ENCODE measurements at places on chromosomes 5 and 9. TPM values are rescaled to one million over a fixed set of nuclear protein-coding genes. Genes with fewer than 3 reads are reported as not detected.

- H3K4me3 ChIP-seq: no peak overlapping the region
- H3K27me3 ChIP-seq: no peaks in the 10 kb centered on the region
- peaks cover 14% of the 10 kb centered on the region for H3K4me1 ChIP-seq
These were observed 297.1 kb downstream of the GADD45G start for GRCh38 chr9:89901920-89902319.

DNA sequence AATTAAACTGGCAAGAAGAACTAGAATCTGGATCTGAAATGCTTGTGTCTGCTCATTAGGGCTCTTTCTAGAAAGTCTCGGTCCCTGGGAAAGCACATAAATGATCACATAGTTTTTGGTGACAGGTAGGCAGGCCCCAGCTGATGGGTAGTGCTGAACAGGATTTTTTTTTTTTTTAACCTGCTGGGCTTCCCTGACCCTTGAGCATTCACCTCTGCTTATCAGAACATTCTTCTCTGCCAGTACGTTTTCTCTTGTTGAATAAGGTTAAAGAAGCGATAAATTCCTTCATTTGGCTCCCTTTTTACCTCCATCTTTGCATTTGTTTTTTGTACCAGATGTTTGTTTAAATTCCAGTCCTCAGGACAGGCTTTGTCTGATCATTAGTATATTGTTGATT lies 8.8 kb downstream of the KDM4C start:
- H3K27me3 ChIP-seq: no peaks in the 10 kb centered on the region
- no peaks in the 10 kb centered on the region for H3K4me1 ChIP-seq
- no peak for DNase-seq
- no peak overlapping the region for H3K27ac ChIP-seq
- no peaks in the 10 kb centered on the region for H3K36me3 ChIP-seq

DNA sequence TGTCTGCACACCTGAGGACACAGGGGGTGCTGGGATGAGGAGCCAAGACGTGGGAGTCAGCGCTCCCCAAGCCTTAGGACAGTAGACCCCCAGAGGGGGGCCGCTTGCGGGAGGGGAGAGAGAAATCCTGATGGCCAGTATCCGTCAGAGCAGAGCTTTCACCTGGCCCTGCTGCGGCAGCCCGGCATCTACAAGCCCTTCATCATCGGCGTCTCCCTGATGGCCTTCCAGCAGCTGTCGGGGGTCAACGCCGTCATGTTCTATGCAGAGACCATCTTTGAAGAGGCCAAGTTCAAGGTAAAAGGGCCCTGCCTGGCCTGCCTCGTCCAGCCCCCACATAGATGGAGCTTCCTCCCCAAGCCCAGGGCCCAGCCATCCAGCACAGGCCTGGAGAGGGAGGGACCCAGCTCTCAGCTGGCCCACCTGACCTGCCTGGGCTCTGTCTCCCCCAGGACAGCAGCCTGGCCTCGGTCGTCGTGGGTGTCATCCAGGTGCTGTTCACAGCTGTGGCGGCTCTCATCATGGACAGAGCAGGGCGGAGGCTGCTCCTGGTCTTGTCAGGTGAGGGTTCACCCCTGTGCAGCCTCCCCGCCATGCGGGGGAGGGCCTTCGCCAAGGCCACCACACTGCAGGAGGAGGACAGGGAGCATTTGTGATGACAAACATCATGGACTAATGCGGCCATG lies 6.7 kb downstream of the SLC2A8 start:
- no peak overlapping the region for H3K27ac ChIP-seq
- peaks cover 3% of the 10 kb centered on the region for H3K4me1 ChIP-seq
- H3K4me3 ChIP-seq: no peak overlapping the region
- H3K36me3 ChIP-seq: peaks cover 33% of the 10 kb centered on the region
- no peaks in the 10 kb centered on the region for H3K27me3 ChIP-seq

- H3K4me3 ChIP-seq: peak overlapping the region; percentile 53
- H3K36me3 ChIP-seq: no peaks in the 10 kb centered on the region
These were observed 224.9 kb downstream of the EBF1 start for GRCh38 chr5:158874792-158875191.

DNA sequence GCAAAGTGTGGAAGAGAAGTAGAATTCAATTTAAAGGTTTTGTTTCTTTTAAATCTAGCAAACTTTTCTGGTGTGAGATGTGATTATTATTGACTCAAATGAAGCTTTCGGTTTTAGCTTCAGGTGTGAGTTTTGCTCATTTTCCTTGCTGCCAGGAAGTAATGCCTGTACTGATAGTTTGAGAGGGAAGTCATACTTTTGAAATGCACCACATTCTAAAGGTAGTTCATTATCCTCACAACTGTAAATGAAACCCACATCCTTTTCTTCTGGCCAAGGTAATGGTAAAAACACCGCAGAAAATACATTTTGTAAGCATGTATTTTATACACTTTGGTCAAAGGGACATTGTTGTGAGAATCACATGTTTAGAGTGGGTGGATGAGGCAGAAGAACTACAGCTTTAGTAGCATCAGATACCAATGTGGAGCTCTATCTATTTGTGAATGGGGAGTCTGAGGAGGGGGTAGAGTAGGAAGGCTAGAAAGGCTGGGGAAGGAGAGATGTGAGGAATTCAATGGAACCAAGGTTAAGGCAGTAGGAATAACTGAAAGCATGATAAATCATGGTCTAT lies 167.0 kb upstream of the CDKN2B start:
- H3K36me3 ChIP-seq: no peaks in the 10 kb centered on the region
- H3K4me3 ChIP-seq: no peak overlapping the region
- no peak for DNase-seq
- no peaks in the 10 kb centered on the region for H3K27me3 ChIP-seq
- no peaks in the 10 kb centered on the region for H3K4me1 ChIP-seq

DNA sequence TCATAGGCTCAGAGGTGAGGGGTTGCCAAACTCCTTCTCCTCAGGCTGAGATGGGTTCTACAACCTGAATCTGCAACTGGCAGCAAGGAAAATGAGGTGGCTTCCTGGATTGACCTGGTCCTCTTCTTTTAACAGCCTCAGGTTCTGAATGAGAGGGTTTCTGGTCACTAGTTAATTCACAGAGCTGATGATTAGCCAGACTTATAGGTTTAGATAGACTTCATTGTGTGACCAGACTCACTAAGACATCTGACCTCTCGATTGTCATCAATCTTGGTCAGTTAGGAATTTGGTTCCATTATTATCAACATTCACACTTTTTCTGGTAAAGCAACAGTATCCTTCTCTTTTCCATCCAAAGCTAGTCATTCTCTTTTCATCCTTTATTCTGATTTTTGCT lies 257.9 kb downstream of the PAPPA start:
- H3K4me3 ChIP-seq: no peak overlapping the region
- H3K27ac ChIP-seq: no peak overlapping the region
- DNase-seq: no peak
- H3K36me3 ChIP-seq: no peaks in the 10 kb centered on the region
- H3K4me1 ChIP-seq: no peaks in the 10 kb centered on the region
- H3K27me3 ChIP-seq: no peaks in the 10 kb centered on the region

GRCh38 chr5:151886546-151887275 lies 37.9 kb downstream of the GLRA1 start:
- no peak for DNase-seq
- H3K27me3 ChIP-seq: no peaks in the 10 kb centered on the region
- no peaks in the 10 kb centered on the region for H3K4me1 ChIP-seq

GRCh38 chr9:116275418-116276195 lies 122.0 kb downstream of the PAPPA start:
- no peaks in the 10 kb centered on the region for H3K4me1 ChIP-seq
- no peak overlapping the region for H3K4me3 ChIP-seq
- no peak overlapping the region for H3K27ac ChIP-seq
- no peak for DNase-seq
- H3K27me3 ChIP-seq: no peaks in the 10 kb centered on the region

- H3K27ac ChIP-seq: no peak overlapping the region
- H3K4me3 ChIP-seq: no peak overlapping the region
- no peaks in the 10 kb centered on the region for H3K36me3 ChIP-seq
These were observed 506.0 kb upstream of the CDH10 start for GRCh38 chr5:25150819-25151218.

GRCh38 chr5:103973669-103974068 lies 411.1 kb upstream of the NUDT12 start:
- H3K27me3 ChIP-seq: no peaks in the 10 kb centered on the region
- no peaks in the 10 kb centered on the region for H3K4me1 ChIP-seq
- no peak for DNase-seq
- H3K36me3 ChIP-seq: no peaks in the 10 kb centered on the region

DNA sequence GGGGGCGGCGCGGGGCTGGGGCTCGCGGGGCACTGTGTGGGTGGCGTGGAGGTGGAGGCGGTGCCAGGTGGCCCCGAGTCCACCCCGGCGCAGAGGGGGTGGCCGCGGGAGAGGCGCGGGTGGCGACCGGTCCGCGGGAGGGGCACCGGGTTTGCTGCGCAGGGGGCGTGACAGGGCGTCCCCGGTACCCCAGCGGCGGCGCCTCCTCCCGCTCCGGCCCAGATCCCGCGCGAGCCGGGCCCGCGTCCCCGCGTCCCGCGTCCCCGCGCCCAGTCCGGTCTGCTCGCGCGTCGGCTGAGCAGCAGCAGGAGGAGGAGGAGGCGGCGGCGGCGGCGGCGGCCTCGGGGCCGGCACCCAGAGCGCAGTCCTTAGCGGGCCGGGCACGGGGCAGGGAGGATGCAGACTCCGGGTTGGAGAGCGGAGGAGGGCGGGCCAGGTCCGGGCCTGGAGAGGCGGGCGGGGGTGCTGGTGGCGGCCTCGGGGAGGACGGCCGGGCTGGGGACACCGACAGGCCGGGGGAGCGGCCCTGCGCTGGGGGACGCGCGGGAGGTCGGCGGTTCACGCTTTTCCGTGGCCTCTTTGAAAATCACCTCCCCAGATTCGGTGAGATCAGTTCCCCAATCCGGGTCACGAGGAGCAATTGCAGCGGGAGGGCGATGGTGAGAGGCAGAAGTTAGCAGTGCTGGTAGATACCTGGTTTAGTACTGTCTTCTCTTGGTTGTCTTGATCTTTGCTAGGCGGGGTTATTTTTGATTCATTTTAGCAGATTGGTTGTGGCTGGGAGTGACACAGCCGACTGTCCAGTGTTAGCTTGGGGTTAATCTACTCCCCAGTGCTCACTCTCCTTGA lies 1.7 kb downstream of the TRIO start:
- no peaks in the 10 kb centered on the region for H3K36me3 ChIP-seq
- H3K4me1 ChIP-seq: peaks cover 54% of the 10 kb centered on the region
- H3K4me3 ChIP-seq: peak overlapping the region; percentile 97

DNA sequence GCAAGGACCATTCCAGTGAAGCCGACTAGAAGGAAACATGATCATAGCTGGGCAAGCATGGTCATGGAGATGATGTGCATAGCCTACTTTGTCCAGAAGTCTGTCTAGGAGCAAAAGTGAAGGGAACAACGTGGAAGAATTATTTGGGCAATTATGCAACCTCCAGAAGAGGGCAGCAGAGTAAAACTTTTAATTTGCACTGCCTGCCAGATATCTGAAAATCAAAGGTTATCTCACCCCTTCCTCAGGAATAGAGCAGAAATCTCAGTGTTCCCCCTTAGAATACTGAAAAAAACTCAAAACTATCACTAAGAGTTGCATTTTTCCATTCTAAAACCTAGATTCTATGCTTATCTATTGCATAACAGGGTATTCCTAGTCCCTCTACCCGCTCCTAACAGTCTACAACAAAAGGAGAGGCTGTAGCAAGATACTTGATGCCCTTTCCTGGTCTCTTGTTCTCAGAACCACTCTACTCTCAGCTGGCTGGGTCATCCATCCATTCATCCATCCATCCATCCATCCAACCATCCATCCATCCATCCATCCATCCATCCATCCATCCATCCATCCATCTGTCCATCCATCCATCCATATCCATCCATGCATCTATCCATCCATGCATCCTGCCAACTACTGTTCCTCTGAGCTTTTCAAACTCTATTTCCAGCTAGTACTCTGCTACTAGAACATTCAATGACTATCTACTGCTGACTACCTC lies 8.4 kb upstream of the SETD9 start:
- H3K27ac ChIP-seq: no peak overlapping the region
- no peaks in the 10 kb centered on the region for H3K4me1 ChIP-seq
- no peaks in the 10 kb centered on the region for H3K36me3 ChIP-seq

- H3K4me1 ChIP-seq: no peaks in the 10 kb centered on the region
- DNase-seq: no peak
- H3K27ac ChIP-seq: no peak overlapping the region
- H3K4me3 ChIP-seq: no peak overlapping the region
- H3K36me3 ChIP-seq: peaks cover 13% of the 10 kb centered on the region
These were observed 246.1 kb downstream of the MARCHF11 start for GRCh38 chr5:15933259-15934207.

GRCh38 chr9:126758916-126759585 lies 45.8 kb upstream of the ZBTB43 start:
- no peak overlapping the region for H3K27ac ChIP-seq
- H3K27me3 ChIP-seq: no peaks in the 10 kb centered on the region
- no peaks in the 10 kb centered on the region for H3K4me1 ChIP-seq
- no peaks in the 10 kb centered on the region for H3K36me3 ChIP-seq

- H3K4me1 ChIP-seq: no peaks in the 10 kb centered on the region
- no peak for DNase-seq
- no peaks in the 10 kb centered on the region for H3K36me3 ChIP-seq
These were observed 419.4 kb upstream of the IRX4 start for GRCh38 chr5:2302169-2302568.

DNA sequence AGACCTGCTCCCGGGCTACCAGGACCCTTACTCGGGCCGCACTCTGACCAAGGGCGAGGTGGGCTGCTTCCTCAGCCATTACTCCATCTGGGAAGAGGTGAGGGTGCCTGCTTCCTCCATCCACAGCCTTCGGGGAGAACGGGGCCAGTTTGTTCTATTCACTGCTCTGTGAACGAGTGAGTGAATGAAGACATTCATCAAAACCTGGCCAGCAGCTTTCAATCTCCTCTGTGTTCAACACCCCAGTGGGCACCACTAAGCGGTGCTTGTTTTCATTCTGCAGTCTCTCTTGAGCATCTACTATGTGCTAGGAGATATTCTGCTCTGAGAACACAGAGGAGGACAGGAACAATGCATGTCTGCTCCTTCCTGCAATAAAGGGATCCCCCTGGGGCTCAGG lies 10.6 kb downstream of the CERCAM start:
- no peaks in the 10 kb centered on the region for H3K27me3 ChIP-seq
- H3K4me3 ChIP-seq: no peak overlapping the region
- no peak for DNase-seq
- no peak overlapping the region for H3K27ac ChIP-seq
- H3K36me3 ChIP-seq: peaks cover 9% of the 10 kb centered on the region

- no peaks in the 10 kb centered on the region for H3K36me3 ChIP-seq
- no peaks in the 10 kb centered on the region for H3K4me1 ChIP-seq
- no peaks in the 10 kb centered on the region for H3K27me3 ChIP-seq
- H3K4me3 ChIP-seq: no peak overlapping the region
These were observed 499.1 kb upstream of the MPDZ start for GRCh38 chr9:13778631-13779030.

- H3K36me3 ChIP-seq: no peaks in the 10 kb centered on the region
- DNase-seq: no peak
- H3K27ac ChIP-seq: no peak overlapping the region
- no peaks in the 10 kb centered on the region for H3K27me3 ChIP-seq
- peaks cover 18% of the 10 kb centered on the region for H3K4me1 ChIP-seq
- H3K4me3 ChIP-seq: peak overlapping the region; percentile 11
These were observed 156.3 kb downstream of the GOLPH3 start for GRCh38 chr5:32017692-32018367.

ABO gene
- total RNA-seq: 0.21 TPM

PRR16 gene
- total RNA-seq: 19.8 TPM

ZNF454 gene
- 8.2 TPM for total RNA-seq

PTGDS gene
- total RNA-seq: 66.1 TPM

PCDHGB1 gene
- 6.8 TPM for total RNA-seq
